ENCODE measurements at places on chromosomes 2 and 18.

DNA sequence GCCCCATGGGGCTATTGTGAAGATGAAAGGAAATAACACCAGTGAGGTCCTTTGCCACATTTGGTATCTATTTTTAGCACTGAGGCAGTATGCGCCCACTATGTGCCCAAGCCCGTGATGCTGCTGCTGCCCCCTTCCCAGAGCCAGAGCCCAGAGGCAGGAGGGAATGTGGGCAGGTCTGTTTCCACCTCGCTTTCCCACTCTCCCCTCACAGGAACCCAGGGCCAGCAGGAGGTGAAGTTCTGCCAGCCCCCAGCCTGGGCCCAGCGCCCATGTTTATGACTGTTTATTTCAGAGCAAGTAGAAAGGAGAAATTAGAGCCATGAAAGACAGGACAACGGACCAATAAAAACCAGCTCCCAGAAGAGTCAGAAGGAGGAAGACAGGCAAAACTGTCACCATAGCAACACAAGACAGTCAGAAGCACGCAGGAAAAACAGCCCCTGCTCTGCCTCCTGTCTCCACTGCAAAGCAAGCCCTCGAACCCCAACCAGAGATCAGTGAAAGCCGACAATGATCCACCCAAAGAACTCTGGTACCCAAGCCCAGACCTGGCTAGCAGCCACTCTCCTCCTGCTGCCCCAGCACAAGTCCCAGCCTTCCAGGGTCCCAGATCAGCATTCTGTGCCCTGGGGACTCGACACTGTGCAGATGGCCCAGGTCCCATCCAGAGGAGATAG lies 1.4 kb downstream of the CYRIA start:
- DNase-seq = no peak

DNA sequence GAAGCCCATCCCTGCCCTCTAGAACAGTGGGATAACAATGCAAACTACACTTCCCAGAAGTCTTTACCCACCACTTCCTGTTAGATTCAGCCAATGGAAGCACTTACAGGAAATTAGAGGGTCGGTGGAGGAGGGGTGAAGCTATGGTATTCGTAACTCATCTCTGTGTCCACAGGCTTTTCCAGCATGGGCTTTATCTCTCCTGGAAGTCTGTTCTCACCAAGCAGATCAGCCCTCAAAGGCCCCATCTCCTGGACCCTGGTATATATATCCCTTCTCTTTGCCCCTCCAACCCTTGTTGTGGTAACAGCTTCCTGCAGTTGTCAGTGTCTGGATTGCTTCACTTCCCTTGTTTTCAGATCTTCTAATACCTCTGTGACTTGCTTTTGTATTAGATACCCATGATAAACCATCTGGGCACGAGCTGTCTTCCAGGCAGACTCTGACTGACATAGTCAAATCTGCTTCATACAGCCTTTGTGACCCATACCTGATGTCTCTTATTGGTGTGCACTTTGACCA lies 475.0 kb upstream of the POU3F3 start:
- peak; percentile 27 for DNase-seq

DNA sequence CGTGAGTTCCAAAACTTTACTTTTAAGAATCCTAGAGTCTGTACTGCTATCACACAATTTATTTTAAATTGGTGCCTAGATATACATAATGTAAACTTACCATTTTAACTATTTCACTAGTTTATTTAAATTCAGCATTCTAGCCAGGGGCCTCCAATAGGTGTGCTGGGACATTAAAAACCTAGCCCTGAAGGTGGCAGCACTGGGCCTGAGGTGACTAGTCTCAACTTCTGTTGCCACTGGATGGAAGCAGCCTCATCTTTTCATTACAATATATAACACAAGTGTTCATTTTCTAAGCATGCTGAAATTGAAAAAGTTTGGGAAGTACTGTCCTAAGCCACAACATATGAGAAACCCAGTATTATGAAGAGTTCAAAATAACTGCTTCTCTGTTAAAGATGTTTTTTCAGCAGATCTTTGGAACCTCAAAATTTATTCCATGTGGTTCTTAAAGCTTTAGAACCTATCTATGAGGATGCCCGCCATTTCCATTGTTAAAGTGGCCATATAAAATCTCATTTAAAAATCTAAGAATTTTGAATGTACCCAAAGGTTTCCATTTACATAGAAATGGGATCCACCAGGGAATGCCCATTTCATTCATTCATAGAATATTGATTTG lies 2.9 kb upstream of the RBBP8 start:
- peak; percentile 68 for DNase-seq

DNA sequence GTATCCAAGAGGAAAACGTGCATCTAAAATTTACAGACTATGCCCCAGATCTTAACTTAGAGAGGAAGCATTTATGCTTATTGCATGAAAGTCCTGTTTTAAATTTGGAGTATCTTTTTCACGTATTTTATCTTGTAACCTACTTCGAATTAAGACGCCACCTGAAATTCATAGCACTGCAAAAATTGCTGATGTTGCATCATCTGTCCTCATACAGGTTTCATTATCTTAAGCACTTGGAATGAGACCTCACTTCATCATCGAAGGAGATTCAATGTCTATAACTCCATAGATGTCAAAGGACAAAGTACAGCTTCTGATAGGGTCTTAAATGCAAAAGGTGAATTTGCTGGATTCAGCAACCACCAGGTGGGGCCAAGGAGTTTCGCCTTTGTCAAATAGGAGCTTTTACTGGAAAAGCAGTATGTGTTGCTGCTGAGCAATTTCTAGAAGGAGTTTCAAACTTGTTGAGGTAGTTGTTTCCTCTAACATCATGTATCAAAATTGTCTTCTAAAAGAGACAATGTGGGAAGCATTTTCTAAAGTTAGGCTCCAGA lies 106.4 kb upstream of the CCDC85A start:
- DNase-seq = no peak

GRCh38 chr2:18623782-18624181 lies 34.4 kb upstream of the NT5C1B start:
- DNase-seq = no peak

DNA sequence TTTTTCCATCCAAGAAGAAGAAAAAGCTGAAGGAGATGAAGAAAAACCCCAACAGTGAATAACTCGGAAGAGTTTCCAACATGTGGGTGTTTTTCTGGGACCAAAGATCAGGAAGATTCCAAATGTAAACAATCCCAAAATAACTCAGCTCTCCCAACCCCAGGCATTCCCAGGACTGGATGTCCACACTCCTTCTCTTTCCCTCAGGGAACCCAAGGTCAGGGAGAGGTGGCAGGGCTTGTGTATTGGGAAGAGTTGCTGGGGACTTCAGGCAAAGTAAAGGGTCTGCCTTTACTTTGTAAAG lies 268.0 kb downstream of the DYSF start:
- no peak for DNase-seq

GRCh38 chr2:81858998-81859397 lies 1554.4 kb upstream of the LRRTM1 start:
- no peak for DNase-seq

GRCh38 chr2:197705912-197706838 lies 1.0 kb downstream of the MARS2 start:
- DNase-seq = no peak

DNA sequence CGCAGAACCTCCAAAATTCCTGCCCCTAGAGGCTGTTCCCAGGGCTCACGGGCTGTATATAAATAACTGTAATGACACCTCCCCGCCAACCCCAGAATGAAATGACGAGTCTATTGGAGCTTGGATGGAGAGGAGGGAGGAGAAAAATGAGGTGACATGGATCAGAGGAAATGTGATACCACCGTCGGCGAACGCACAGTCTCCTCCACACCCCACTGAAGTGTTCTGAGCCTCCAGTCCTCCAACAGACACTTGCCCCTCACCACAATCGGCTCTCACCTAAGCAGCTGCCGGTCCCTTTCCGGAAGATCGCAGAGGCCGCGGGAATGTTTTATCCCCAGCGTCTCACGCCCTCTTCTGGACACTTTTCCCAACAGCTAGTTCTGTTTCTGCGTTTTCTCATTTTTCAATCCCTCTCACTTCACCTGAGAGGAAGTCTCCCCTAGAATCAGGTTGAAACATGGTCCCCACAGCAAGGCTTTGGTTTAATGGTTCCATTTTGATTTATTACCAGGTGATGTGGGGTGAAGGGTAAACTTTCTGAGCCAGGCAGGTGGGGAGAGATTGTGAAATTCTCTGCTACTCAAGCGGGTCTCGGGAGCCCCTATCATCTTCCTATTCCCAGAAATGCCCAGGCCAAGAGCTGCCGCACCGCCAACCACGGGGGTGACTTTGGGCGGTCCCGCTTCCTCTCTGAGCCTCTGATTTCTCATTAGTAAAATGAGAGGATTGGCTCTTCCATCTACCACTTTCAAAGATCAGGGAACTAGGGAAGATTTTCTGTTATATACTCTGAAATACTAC lies 9.1 kb upstream of the MYO5B start:
- no peak for DNase-seq

All from CD4-positive, alpha-beta memory T cell (primary cell).